ENCODE measurements at places on chromosomes 3 and 15.

GRCh38 chr15:90184786-90185704, 16.1 kb upstream of the SEMA4B start:
- DNase-seq, result peak; percentile 43

- no peak for DNase-seq
Measured at GRCh38 chr3:60920519-60920918, 330.7 kb downstream of the FHIT start.

DNA sequence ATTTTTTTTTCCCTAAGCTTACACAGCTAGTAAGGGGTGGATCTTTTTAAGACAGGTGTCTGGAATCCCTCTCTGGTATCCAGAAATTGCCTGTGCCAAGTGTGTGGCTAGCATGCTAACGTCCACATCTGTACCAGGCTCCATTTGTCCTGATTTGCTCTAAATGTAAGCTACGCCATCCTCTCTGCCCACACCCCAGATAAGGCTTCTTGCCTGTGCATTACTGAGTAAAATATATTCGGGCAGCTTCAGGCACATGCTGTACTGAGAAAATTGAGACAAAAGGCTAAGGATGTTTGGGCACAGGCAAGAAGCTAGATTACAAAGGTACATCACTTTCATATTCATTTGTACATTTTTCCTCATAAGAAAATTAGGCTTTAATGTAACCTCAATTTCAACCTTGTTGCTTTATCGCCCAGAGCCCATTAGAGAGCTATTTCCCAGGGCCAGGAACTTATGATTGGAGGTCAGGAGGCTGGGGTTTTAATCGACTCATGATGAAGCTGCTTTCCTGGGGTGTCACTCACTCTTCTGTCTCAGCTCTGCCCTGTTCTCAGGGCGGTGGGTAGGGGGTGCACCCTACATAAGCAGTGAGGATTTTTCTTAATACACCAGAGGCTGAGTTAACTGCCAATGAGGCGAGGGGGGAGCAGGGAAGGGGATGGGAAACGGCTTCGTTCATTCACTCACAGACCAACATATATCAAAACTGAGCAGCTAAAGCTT, 106.3 kb downstream of the RORA start:
- DNase-seq, result no peak

DNA sequence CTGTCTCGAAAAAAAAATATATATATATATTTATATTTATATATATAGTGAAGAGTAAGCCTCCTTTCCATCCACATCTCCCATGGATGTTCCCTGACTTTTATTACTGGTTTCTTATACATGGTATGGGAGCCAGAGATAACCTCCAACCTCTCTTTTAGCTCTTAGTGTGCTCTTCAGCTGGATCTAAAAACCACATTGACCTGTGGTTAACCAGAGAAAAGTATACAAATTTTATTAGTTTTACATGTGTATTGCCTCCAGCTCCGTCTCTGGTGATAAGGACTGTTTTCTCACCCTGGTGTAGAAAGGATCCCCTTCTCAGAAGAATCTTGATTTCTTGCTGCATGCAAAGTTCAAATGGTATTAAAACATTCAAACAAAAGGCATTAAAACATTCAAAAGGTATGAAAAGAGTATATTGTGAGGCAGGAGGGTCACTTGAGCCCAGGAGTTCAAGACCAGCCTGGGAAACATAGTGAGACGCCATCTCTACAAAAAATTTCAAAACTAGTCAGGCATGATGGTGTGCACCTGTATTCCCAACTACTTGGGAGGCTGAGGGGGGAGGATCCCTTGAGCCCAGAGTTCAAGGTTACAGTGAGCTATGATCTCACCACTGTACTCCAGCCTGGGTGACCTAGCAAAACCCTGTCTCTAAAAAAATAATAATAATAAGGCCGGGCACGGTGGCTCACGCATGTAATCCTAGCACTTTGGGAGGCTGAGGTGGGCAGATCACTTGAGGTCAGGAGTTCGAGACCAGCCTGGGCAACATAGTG, 13.5 kb upstream of the TTBK2 start:
- no peak for DNase-seq

All from NCI-H446 (cell line).